Urinary bladder (tissue), 4 donors: ENCODE measurements at places on chromosomes 2 and 18. TPM values are rescaled to one million over a fixed set of nuclear protein-coding genes. Genes with fewer than 3 reads are reported as not detected.
A peak's percentile ranks its signal among the peaks of the same experiment; 100 is the strongest.

- DNase-seq = no peak
Measured at GRCh38 chr2:118709786-118710185, 137.7 kb downstream of the EN1 start.

- DNase-seq = no peak
Measured at GRCh38 chr2:12990523-12990922, 273.8 kb downstream of the TRIB2 start.

Gene OTOS
- not detected for total RNA-seq

DNA sequence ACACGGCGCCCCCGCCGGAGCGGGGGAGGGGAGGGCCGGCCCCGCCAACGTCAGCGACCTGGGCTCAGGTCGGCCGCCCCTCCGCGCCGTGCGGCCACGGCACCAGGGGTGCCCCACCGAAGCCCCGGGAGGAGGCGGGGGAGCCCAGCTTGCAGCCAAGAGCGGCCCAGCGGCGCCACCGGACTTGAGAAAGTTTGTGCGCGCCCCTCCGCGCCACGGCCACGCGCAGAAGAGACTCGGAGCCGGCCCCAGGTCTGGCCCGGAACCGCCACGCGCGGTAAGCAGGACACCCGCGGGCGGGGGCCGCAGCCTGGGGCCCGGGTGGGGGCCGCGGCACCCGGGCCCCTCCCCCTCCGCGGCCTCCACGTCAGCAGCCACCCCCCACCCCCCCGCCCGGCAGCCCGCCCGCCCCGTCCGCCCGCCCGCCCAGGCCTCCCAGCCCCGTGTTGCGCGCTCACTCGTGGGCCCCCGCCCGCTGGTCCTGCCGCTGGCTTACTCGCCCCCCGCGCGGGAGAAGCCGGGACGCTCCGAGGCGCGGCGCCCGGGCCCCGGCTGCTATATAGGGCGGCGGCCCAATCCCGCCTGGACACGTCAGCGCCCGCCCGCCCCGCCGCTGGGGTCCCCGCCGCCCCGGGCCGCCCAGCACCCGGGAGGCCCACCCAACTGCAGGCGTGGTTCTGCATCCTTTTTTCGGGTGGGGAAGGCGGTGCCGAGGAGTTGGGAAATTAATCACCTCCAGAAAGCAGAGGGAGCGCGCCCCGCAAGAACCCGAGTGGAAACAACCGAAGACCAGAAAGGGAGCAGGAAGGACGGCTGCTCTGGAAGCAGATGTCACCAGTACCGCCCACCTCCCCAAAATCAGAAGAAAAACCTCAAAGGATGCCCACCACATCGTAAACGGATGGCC lies 42.9 kb downstream of the HDLBP start:
- DNase-seq = peak; percentile 20

Gene KRTCAP3
- 2.5 TPM for total RNA-seq

GRCh38 chr2:106866641-106867040 lies 19.3 kb downstream of the ST6GAL2 start:
- no peak for DNase-seq

DNA sequence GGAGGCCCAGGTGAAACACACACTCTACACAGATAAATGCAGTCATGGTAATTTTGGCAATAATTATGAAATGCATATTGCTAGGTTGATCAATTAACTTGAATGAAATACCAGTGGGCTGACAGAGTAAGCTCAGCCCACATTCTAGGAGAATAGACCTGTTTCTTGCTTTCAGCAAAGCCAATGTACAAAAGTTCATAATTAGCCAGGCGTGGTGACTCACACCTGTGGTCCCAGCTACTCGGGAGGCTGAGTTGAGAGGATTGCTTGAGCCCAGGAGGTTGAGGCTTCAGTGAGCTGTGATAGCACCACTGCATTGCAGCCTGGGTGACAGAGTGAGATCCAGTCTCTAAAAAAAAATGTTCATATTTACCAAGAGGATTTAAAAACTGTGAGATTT lies 15.7 kb upstream of the MBP start:
- DNase-seq = no peak

Gene CWC22
- 31.0 TPM for total RNA-seq

Gene REG1B
- total RNA-seq = not detected

Gene CAPN13
- 6.0 TPM for total RNA-seq

DNA sequence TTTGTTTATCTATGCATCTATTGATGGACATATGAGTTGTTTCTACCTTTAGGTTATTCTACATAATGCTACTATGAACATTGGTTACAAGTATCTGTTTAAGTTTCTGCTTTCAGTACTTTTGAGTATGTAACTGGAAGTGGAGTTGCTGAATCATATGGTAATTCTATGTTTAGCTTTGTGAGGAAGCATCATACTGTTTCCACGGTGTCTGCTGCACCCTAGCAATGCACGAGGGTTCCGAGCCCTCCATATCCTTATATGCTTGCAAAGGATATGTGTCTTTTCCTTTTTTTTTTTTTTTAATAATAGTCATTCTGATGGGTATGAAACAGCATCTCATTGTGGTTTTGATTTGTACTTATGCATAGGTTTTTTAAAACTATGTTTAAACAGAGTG lies 83.7 kb downstream of the FMNL2 start:
- DNase-seq = no peak

GRCh38 chr2:218017211-218018053 lies 14.6 kb upstream of the TNS1 start:
- DNase-seq = no peak

Gene DSC1
- total RNA-seq = 0.16 TPM

GRCh38 chr2:45394842-45395241 lies 216.2 kb downstream of the SRBD1 start:
- DNase-seq = no peak

GRCh38 chr2:230924470-230925341 lies at the start of gene GPR55:
Gene GPR55, minus strand, starts transcription at chr2:230925242. Its CDS starts 14,280 bp downstream, at chr2:230910962.
- DNase-seq = no peak

GRCh38 chr2:101302016-101302415 lies 6.5 kb downstream of the RNF149 start:
- DNase-seq = no peak

GRCh38 chr2:173271825-173272224 lies 82.8 kb upstream of the CDCA7 start:
- DNase-seq = no peak

DNA sequence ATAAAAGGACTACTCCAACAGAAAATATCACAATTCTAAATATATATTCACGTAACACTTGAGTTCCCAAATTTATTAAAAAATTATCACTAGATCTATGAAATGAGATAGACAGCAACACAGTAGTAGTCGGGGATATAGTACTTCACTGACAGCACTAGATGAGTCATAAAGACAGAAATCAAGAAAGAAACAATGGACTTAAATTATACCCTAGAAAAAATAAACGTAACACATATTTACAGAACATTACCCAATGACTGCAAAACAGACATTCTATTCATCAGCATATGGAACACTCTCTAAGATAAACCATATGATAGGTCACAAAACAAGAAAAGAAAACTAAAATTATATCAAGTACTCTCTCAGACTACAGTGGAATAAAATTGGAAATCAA lies 429.4 kb downstream of the MBD2 start:
- no peak for DNase-seq

Gene KCNS3
- 14.9 TPM for total RNA-seq

GRCh38 chr2:9099341-9099751 lies 95.9 kb upstream of the MBOAT2 start:
- DNase-seq = no peak

GRCh38 chr18:406677-407076 lies 93.8 kb downstream of the COLEC12 start:
- DNase-seq = no peak
